Stimulated activated CD8-positive, alpha-beta memory T cell treated with anti-CD3 and anti-CD28 coated beads, Interleukin-4, amount 100 ng/mL, for 1 hour (primary cell): ENCODE measurements at places on chromosomes 2 and 18.

- DNase-seq = no peak
Measured at GRCh38 chr2:1488181-1488671, 75.0 kb downstream of the TPO start.

GRCh38 chr2:167534443-167534842 is 646.2 kb downstream of the XIRP2 start:
- no peak for DNase-seq

GRCh38 chr2:45177870-45178269 is 168.6 kb upstream of the SIX2 start:
- no peak for DNase-seq

DNA sequence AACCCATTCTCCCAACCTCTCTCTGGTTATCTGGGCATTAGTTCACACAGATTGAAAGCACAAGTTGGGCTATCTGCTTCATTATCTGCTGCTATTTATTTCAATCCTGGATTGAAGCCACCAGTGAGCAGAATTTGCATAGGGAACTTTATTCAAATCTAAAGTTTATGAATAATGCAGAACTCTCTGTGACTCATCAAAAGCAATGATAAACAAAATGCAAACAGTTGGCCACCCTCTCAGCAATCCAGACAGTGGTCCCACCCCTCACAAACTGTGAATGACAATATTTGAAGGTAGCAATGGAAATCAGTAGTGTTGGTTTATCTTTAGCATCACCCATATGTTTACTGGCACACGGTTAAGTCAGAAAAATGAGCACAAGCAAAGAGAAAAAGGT is 106.8 kb upstream of the TMEM178A start:
- no peak for DNase-seq

DNA sequence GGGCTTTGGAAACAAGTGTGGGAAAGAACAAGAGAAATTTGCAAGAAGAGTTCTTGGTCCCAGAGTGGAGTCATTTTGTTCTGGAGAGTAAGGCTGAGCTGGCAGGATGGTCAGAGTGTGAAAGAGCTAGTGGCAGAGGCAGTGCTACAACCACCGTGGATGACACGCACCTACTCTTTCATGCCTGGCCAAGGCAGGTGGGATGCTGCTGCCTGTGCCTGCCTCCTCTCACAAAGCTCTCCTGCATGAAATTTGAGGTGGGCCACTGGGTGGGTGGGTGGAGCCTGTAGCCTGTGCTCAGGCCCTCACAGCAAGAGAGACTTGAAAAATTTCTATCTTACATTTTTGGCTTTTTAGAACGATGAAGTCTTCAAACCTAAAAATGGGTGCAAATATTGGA is 9.4 kb upstream of the INO80C start:
- no peak for DNase-seq

- no peak for DNase-seq
Measured at GRCh38 chr2:103232865-103233264, 471.0 kb downstream of the TMEM182 start.
